Lower lobe of right lung (tissue), 2 donors: ENCODE measurements at places on chromosomes 1 and 21.
A peak's percentile ranks its signal among the peaks of the same experiment; 100 is the strongest.

GRCh38 chr21:20971296-20971921 lies 26.8 kb upstream of the NCAM2 start:
- H3K36me3 ChIP-seq, result no peaks in the 10 kb centered on the region
- H3K4me3 ChIP-seq, result no peak overlapping the region
- H3K4me1 ChIP-seq, result no peaks in the 10 kb centered on the region

- H3K27ac ChIP-seq, result no peak overlapping the region
- H3K27me3 ChIP-seq, result no peaks in the 10 kb centered on the region
- no peak overlapping the region for H3K4me3 ChIP-seq
- no peak for DNase-seq
- H3K36me3 ChIP-seq, result no peaks in the 10 kb centered on the region
These were observed 107.3 kb upstream of the RUNX3 start for GRCh38 chr1:25037174-25038074.

GRCh38 chr1:107477233-107477632 lies 336.4 kb downstream of the NTNG1 start:
- no peak overlapping the region for H3K27ac ChIP-seq
- H3K4me1 ChIP-seq, result peaks cover 8% of the 10 kb centered on the region
- H3K27me3 ChIP-seq, result peaks cover 8% of the 10 kb centered on the region
- no peak overlapping the region for H3K4me3 ChIP-seq
- no peak for DNase-seq

- H3K4me1 ChIP-seq, result peaks cover 24% of the 10 kb centered on the region
- DNase-seq, result no peak
- no peaks in the 10 kb centered on the region for H3K27me3 ChIP-seq
These were observed 80.7 kb downstream of the POU2F1 start for GRCh38 chr1:167301355-167301754.

DNA sequence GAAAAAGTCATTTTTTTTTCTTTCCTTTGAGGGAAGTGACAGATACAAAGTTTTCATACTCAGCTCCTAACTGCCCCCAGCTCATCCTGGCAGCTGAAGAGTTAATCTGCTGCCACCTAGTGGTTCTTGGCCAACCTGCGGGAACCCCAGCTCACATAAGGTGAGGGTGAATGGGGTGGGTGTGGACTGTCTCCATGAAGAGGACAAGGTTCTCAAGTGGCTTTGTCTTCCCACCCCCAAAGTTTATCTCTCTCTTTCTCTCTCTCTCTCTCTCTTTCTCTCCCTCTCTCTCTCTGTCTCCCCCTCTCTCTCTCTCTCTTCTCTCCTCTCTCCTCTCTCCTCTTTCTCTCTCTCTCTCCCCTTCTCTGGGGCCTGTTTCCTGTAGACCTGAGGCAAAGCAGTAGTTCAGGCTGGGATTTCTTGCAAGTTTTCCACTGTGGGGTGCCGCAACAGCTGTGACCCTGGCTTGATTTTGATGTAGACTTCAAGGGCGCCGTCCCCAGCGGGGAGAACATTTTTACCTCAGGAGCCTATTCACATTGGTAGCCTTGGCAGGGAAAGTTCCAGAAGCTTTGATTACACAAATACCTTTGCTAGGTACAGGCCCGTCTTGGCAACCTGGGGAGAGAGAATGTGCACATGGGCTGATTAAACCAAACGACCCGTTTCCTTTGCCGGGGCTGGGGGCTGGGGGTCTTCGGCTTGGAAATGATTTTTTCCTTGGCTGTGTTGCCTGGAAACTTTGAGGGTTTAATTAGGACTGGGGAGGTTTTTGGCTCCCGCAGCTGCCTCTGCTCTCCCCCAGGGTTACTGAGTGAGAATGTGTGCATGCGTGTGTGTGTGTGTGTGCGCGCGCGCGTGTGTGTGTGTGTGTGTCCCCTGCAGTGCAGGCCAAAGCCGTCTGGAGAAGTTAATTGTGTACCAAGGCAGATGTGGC lies 135.9 kb downstream of the TM2D1 start:
- H3K36me3 ChIP-seq, result no peaks in the 10 kb centered on the region
- no peak overlapping the region for H3K27ac ChIP-seq
- peak; percentile 53 for DNase-seq
- H3K4me1 ChIP-seq, result no peaks in the 10 kb centered on the region

- peaks cover 31% of the 10 kb centered on the region for H3K4me1 ChIP-seq
- H3K27ac ChIP-seq, result peak overlapping the region; percentile 25
- H3K27me3 ChIP-seq, result no peaks in the 10 kb centered on the region
- H3K36me3 ChIP-seq, result no peaks in the 10 kb centered on the region
- no peak overlapping the region for H3K4me3 ChIP-seq
- DNase-seq, result no peak
These were observed 4.5 kb upstream of the SRSF10 start for GRCh38 chr1:23984417-23985186.

- peaks cover 23% of the 10 kb centered on the region for H3K36me3 ChIP-seq
- peak overlapping the region; percentile 40 for H3K27ac ChIP-seq
- peak; percentile 60 for DNase-seq
- peaks cover 23% of the 10 kb centered on the region for H3K4me1 ChIP-seq
- no peak overlapping the region for H3K4me3 ChIP-seq
- H3K27me3 ChIP-seq, result no peaks in the 10 kb centered on the region
These were observed 10.4 kb downstream of the DCAF8 start for GRCh38 chr1:160251687-160252526.

DNA sequence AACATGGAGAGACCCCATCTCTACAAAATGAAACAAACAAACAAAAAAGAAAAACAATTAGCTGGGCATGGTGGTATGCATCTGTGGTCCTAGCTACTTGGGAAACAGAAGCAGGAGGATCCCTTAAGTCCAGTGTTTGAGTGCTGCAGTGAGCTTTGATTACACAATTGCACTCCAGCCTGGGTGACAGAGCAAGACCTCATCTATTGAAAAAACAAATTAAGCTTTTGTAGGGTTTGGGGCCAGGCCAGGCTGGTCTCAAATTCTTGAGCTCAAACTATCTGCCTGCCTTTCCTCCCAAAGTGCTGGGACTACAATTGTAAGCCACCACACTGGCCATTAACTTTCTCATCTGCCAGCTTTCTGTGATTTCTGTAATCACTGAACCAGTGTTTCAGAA lies 27.2 kb downstream of the NIPAL3 start:
- no peaks in the 10 kb centered on the region for H3K27me3 ChIP-seq
- no peak overlapping the region for H3K4me3 ChIP-seq
- H3K4me1 ChIP-seq, result peaks cover 11% of the 10 kb centered on the region
- H3K36me3 ChIP-seq, result peaks cover 43% of the 10 kb centered on the region
- no peak for DNase-seq

DNA sequence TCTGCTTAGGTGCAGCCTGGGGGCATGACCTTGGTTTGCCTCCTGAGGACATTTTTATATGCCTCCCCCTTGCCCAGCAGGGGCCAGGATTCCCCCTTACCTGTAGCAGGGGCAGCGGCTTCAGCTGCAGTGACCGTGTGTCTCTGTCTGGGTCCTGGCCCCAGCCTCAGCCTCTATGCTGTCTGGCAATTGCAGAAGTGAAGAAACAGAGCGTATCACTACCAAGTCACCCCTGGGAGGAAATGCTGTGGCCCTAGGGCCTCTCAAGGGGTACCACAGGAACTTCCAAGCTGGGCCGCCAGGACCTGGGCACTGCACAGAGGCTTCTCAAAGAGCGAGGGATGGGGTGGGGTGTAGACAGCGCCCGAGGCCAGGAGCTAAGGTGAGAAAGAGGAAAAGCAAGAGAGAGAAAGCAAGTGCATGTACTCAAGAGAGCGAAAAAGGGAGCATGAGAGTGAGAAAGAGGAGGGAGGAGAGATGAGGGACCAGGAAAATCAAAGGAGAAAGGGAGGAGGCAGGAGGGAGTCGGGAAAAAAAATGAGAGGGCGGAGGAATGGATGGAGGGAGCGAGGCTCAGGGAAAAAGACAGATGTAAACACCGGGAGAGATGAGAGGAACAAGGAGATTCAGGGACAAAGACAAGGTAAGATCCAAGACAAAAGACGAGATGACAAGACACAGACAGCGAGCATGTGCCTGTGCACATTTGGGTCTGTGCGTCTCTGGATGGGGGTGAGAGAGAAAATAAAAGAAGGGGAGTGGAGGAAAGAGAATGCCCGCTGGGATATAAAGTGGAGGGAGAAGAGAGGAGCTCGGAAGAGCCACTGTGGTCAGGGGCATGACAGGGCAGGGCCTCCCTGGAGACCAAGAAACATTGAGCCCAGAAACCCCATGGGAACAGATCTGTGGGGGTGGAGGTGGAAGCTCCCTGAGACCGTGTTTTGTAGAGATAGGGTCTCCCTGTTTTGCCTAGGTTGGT lies at the start of gene PTAFR:
PTAFR (minus strand) TSS at position 199 of the 979 bp plus-strand sequence. CDS start 25,669 bp downstream, outside the sequence.
- no peaks in the 10 kb centered on the region for H3K36me3 ChIP-seq
- H3K27ac ChIP-seq, result peak within 1 kb of the TSS; percentile 77
- peaks cover 27% of the 10 kb centered on the region for H3K4me1 ChIP-seq
- no peaks in the 10 kb centered on the region for H3K27me3 ChIP-seq
- DNase-seq, result peak; percentile 76

DNA sequence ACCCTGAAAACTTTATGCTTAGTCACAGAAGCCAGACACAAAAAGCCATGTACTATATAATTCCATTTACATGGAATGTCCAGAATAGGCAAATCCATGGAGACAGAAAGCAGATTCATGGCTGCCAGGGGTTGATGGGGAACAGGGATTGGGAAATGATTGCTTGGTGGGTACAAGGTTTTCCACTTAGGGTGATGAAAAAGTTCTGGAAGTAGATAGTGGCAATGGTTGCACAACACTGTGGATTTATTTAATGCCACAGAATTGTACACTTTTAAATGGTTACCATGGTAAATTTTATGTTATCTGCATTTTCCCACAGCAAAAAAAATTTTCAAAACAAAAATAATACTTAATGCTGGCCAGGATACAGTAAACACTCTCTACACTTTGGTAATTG lies 40.6 kb downstream of the ENAH start:
- no peaks in the 10 kb centered on the region for H3K36me3 ChIP-seq
- peaks cover 10% of the 10 kb centered on the region for H3K4me1 ChIP-seq
- DNase-seq, result no peak
- no peak overlapping the region for H3K4me3 ChIP-seq

- H3K4me3 ChIP-seq, result no peak overlapping the region
- H3K4me1 ChIP-seq, result peaks cover 46% of the 10 kb centered on the region
- H3K27ac ChIP-seq, result no peak overlapping the region
- no peak for DNase-seq
These were observed 48.8 kb upstream of the WASF2 start for GRCh38 chr1:27538793-27539192.

DNA sequence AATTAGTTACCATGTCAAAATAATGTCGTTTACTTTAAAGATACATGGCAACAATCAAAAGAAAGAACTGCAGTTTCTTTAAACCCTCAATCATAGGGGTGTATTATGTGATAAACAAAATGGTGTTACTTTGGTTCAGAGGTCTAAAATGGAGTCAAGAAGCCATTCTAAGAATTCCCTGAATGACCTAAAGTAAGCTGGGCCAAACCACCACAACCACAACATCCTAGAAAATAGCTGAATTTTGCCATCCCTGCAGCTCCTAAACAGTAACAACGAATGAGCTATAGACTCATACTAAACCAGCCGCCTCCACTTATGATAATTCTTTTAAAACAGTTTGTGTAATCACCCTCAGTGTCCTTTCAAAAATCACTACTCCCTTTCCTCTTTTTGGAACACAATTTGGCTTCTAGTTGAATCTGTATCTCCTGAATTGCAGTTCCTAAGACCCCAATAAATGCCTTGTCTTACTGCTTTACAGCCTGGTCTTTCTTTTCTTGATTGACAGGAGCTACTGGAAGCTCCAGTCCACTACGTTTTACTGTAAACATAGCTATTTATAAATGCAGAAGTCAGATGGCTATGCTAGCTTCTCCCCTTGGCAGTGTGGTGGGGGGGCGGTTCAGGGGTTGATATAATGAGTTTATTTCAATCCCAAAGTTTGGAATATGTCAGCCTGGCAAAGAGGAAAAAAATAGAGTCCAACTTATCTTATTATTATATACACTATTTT lies 84.3 kb downstream of the PLPPR4 start:
- no peaks in the 10 kb centered on the region for H3K4me1 ChIP-seq
- no peaks in the 10 kb centered on the region for H3K36me3 ChIP-seq
- H3K4me3 ChIP-seq, result no peak overlapping the region
- no peak overlapping the region for H3K27ac ChIP-seq
- no peaks in the 10 kb centered on the region for H3K27me3 ChIP-seq

DNA sequence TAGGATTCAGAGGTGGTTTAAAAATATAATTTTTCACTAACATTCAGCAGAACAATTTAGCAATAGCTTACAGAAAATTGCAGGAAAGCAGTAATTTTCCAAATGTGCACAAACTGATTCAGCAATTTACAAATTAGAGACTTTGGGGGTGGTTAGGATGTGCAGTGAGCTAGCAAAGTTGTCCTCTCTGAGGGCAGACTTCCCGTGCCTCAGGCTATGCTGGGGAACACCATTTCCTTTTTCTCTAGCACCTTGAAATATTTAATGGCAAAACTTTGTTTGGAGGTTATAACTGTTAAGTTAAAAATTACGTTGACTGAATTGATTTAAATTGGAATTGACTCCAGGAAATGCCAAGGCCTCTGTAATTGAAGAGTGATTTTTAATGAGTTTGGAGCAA lies 258.9 kb downstream of the PTBP2 start:
- DNase-seq, result no peak
- H3K36me3 ChIP-seq, result no peaks in the 10 kb centered on the region
- no peaks in the 10 kb centered on the region for H3K27me3 ChIP-seq
- no peaks in the 10 kb centered on the region for H3K4me1 ChIP-seq

- H3K27me3 ChIP-seq, result no peaks in the 10 kb centered on the region
- H3K4me1 ChIP-seq, result no peaks in the 10 kb centered on the region
- DNase-seq, result no peak
- H3K36me3 ChIP-seq, result no peaks in the 10 kb centered on the region
- H3K27ac ChIP-seq, result no peak overlapping the region
These were observed 374.0 kb downstream of the NTNG1 start for GRCh38 chr1:107514841-107515240.
